ENCODE measurements at places on chromosomes 12 and 14.

DNA sequence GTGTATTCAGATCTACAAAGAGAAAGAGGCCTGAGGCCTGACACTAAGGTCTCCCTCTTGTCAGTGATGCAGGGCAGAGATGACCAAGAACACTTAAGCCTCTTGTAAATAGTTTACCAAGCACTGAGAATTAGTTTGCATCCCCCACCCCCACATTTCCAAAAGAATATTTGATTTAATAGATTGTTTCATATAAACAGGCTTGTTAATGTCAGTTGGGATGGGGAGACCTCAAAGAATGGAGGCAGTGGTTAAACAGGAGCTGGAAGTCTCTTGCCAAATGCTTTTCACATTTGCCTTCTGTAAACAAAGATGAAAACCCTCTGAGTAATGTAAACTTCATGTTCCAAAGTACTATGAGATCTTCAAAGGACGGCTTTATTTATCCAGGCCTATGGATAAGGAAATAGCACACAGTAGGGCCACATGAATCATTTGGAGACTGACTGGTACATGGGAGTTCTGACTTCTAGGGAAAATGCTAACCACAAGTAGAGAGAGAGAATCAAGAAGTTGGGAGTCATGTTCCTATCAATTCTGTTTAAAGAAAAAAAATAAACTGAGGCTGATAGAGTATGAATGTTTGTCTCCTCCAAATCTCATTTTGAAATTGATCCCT, 234.7 kb downstream of the ANO2 start:
- DNase-seq = no peak

DNA sequence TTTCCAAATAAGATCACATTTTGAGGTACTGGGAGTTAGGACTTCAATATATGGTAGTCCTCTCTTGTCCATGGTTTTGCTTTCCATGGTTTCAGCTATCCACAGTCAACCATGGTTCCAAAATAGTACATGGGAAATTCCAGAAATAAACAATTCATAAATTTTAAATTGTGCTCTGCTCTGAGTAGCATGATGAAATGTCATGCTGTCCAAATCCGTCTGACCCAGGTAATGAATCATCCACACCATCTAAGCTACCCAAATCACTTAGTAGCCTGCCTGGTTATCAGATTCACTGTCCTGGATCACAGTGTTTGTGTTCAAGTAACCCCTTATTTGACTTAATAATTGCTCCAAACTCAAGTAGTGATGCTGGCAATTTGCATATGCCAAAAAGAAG, 197.9 kb downstream of the TMTC3 start:
- peak; percentile 31 for DNase-seq

DNA sequence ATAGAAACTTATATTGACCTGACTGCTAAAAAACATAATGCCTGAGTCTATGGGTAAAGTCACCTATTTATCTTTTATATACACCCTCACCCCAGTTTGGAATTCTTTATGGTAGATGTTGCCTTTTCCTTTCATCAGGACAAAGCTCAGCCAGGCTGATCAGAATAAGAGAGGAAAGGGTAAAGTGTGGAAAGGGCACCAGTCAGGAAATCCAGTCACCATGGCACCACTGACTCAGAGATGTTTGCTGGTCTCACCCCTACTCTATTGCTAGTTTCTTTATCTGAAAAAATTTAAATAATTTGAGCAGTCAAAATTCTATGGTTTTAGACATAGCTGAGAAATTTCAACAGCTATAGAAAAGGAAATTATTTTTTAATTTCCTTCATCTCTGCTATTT, 49.2 kb upstream of the SSTR1 start:
- DNase-seq = peak; percentile 15

DNA sequence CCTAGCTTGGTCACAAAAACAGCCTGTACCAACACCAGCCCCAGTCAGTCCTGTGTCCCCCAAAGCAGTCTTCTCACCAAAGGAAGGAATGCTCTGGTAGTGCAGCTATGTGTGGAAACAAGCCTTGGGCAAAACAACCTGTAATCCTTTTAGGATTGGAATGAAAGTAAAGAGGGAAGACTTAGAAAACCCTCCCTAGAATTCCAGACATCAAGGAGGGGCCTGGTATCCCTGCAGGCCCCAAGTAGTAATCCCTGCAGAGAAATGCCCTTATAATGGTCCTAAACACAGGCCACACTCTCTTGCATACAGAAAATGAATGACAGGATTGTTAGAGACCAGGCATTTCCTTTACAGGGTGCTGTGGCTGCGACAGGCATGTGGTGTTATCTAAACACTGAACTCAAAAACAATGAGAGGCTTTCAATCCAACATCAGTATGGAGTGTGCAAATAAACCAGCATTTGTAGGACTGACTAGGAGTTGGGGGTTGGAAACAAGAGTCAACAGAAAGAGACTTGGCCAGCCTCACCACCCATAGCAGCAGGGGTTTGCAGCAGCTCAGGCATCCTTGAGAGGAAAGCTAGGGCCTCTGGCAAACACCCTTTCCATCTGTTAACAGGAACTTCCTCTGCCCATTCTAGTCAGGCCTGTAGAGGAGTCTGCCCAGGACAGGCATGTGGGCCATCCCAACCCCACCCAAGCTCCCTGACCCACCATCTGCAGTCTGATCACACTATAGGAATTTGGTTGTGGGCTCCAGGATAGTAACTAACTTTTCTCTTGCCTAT, 59.1 kb downstream of the DCAF5 start:
- peak; percentile 82 for DNase-seq

DNA sequence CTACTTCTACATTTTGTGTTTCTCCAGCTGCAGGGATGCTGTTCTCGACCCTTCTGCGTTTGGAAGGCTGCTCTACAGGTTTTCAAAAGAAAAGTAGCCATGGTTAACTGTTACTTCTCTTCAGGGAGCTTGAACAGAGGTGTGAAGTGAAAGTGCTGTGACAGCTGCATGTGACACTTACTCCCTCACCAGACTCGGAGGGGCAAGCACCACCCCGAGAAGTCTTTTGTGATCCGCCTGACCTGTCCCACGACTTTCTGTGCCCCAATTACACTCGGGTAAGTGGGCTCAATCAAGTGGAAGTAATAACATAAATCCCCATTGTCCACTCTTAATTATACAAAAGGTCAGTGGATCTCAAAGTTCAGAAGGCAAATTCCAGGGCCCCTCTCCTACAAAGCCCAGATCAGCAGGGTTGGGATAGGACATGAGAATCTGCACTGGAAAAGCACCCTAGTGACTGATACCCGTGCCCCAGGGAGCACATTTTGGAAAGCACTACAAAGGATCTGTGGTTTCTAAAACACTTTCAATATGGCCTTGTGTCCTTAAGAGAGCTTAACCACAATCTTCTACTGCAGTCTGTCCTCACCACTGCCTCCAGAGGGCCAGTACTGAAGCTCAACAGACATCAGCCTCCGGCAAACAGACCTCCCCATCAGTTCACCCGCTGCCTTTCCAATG, 11.5 kb downstream of the FICD start:
- DNase-seq = peak; percentile 44

- no peak for DNase-seq
These were observed 115.0 kb downstream of the AKAP6 start for GRCh38 chr14:32443890-32444661.

DNA sequence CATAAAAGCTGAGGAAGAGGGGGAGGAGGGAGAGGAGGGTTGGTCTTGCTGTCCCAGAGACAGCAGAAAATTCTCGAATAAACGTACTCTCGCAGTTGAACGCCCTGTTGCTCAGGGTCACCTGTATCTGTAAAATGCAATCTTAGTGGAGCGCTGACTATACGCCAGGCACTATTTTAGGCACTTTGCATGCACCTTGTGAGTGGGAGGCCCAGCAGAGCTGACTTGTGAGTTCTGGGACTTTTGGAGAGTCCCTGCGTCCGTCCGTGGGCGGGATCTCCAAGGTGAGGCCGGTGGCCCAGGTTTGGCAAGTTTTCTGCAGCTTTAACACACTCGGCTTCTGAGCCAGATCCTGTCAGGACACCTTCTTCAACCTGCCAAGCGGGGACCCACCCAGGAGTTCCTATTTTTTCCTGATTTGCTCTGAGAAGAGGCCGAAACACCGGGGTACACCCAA, 32.5 kb upstream of the PLEKHG6 start:
- no peak for DNase-seq

DNA sequence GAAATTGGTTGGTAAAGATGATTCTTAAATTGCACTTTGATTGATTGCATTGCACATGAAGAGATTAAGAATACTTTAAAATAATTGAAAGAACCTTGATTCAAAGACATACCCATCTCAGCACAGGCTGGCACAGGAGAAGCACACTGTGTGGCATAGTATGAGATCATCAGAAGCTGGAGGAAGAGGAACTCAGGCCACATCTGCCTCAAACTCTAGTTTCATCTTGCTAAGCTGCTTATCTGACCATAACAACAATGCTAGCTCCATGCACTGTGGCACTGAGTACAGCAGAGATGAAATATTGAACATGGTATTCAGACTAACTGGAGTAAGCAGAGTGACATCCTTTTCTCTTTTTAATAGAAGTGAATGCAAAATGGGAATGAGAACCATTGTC, 99.1 kb downstream of the TBC1D30 start:
- DNase-seq = no peak
